Activated CD8-positive, alpha-beta memory T cell treated with anti-CD3 and anti-CD28 coated beads for 24 hours (primary cell): ENCODE measurements at places on chromosomes 16 and 17.

- DNase-seq = no peak
These were observed 1.3 kb downstream of the HIGD1B start for GRCh38 chr17:44848961-44849489.

- DNase-seq = no peak
These were observed 4.2 kb upstream of the KRT24 start for GRCh38 chr17:40707745-40708144.

GRCh38 chr17:1743088-1743439 lies 393 bp downstream of the SERPINF2 start:
- DNase-seq = no peak

DNA sequence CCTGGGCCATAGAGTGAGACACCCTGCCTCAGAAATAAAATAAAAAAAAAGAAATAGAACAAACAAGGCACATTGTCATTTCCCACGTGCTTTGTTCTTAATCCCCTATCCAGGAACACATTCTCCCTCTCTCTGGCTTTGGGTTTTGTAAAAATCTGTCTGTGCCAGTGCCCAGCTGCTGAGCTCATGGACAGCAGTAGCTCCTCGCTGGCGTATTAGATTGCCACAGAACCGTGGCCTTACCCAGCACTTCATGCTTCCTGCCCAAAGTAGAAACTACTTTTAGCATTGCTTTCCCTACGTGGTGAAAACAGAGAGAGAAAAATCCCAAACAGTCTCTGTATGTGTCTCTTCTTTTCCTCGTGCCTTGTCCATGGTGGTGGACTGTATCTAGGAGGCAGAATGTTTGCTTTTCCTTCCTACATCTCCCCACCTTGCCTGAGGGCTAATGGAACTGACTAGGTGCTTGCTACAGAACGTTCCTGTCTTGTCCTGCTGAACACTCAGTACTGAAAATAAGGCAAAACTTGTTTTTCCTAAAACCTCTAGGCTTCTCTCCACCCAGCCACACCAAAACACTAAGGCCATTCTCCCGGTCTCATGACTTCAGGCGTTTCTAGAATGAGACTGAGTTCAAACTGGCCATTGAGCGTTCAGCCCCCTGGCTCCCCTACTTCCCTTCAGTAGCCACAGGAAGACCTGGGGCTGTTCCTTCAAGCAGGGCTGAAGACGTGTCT lies 26.1 kb downstream of the MNT start:
- no peak for DNase-seq

GRCh38 chr17:78276098-78276887 lies 44.9 kb downstream of the TMEM235 start:
- no peak for DNase-seq

GRCh38 chr17:38591759-38592241 lies 14.0 kb downstream of the SRCIN1 start:
- no peak for DNase-seq

DNA sequence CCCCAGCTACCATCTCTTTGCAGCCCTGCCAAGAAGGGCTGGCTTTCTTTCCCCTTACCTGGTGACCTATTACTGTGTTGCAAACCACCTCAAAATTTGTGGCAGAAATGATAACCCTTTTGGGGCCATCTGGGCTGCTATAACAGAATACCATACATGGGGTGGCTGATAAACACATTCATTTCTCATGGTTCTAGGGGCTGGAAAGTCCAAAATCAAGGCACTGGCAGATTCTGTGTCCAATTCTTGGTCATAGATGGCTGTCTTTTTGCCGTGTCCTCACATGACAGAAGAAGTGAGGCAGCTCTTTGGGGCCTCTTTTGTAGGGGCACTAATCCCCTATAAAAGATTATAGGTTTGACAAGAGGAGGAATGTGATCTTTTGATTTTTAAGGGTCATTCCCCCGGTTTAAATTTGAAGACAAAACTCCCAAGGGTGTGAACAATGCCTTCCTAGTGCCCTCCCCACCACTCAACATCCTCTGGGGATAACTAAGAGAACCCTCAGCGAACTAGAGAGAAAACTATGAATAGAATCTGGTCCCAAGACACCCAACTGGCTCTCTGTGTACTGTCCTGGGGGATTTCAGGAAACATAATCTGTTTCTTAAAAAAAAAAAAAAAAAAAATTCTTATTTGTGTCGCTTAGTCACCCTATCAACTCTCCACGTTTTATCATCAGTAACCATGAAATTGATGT lies 1.7 kb upstream of the METTL22 start:
- DNase-seq = no peak

DNA sequence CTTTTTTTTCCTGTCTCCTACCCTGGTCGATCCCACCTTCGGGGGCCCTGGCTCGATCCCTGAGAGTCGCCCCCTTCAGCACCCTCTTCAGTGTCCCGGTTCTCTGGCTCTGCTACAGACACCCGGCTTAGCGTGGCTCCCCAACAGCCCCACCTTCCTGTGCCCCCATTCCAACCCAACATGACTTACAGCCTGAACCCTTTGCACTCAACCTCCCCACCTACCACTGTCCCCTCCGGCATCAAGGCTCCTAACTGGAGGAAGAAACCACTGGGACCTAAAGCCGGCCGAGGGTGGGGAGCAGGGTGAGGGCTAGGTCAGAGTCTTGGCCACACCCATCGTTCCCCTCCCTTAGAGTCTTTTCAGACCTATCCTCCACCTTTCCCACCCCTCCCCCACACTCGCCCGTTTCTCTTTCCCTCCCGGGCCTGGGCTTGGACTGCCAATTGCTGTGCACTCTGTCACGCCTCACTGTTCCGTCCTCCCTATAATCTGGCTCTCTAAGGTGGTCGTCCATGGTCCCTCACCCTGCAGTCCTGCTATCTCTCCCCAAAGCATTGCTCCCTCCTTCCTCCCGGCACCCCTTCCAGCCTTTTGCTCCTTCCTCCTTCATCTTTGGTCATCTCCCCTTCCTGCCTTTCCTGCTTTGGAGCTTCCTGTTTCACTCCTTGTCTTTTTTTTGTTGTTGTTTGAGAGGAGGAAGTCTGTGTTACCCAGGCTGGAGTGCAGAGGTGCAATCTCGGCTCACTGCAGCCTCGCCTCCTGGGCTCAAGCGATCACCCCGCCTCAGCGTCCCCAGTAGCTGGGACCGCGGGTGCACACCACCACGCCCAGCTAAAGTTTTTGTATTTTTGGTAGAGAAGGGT lies 890 bp upstream of the CLDN7 start:
- peak; percentile 68 for DNase-seq

GRCh38 chr17:19986941-19987861 lies 9.6 kb upstream of the AKAP10 start:
- peak; percentile 24 for DNase-seq

- no peak for DNase-seq
These were observed 28.4 kb downstream of the DNAH2 start for GRCh38 chr17:7745748-7746470.

GRCh38 chr17:47287068-47287467 lies 33.4 kb downstream of the ITGB3 start:
- DNase-seq = no peak

DNA sequence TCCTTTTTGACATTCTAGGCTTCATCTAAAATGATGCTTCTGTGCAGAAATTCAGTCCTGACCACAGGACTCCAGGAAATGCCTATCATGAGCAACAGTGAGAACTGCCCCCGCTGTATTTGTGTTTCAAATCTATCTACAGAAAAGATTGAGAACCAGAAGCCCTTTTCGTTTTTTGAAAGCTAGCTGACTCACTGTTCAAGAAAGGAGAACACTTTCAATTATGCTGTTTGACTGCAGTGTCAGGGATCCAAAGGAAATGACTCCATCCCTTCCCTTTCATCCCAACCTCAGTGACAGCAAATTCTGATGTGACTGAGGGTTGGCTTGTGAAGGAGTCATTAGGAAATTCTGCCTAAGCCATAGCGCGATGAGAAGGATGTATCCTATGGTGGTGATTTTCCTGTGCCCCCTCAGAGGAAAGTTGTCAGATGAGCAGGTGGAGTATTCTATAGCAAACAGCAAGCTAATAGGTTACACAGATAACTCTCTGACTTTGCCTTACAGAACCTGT lies 622.3 kb downstream of the TMEM114 start:
- no peak for DNase-seq

- DNase-seq = no peak
These were observed 20.6 kb downstream of the HS3ST3B1 start for GRCh38 chr17:14321476-14321949.

GRCh38 chr16:60181536-60181935 lies 1447.4 kb upstream of the GOT2 start:
- no peak for DNase-seq
